ENCODE measurements at places on chromosomes 4 and X.

- DNase-seq, result no peak
Measured at GRCh38 chrX:151151665-151152267, 24.6 kb upstream of the GPR50 start.

GRCh38 chr4:94813221-94813620 lies 55.5 kb downstream of the BMPR1B start:
- DNase-seq, result no peak

- DNase-seq, result no peak
Measured at GRCh38 chr4:47533689-47534347, 48.7 kb downstream of the ATP10D start.

DNA sequence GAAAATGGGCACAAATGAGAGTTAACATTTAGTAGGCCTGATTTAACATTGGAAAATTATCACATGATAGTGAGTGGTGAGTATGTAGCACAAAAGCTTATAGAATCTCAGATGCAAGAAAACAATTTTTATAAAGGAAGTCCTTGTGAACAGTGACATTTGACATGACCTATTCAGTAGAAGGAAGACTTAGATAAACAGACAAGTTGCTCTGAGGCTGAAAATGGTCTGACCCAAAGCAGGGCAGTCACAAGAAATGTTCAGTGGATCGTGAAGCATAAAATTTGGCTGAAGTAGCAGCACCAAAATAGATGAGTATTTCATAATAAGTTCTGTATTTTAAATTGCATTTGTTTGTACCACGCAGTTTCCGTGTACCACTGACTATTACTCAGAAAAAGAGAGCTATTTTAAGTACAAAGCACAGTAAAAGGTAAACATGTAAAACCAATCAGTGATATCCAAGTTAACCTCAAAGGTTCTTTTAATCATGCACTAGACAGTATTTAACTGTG lies 605.7 kb upstream of the PABPC4L start:
- no peak for DNase-seq

DNA sequence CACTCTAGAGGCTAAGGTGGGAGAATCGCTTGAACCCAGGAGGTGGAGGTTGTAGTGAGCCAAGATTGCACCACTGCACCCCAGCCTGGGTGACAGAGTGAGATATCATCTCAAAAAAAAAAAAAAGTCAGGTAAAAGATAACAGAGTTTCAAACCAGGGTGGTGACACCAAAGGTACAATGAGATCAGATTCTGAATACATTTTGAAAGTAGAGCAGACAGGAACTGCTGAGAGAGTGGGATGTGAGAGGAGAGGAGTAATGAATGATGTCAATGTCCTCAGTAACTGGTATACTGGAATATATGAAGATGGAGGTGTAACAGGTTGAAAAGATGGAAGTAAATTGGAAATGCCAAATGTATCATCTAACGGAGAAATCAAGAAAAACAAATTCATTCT lies 135.6 kb downstream of the CAMK2D start:
- DNase-seq, result no peak

Measured in stimulated activated CD4-positive, alpha-beta T cell treated with anti-CD3 and anti-CD28 coated beads, Interleukin-1b, Interleukin-23, amount 100 ng/mL, for 1 hour (primary cell).